ENCODE measurements at places on chromosomes 2 and 18.
A peak's percentile ranks its signal among the peaks of the same experiment; 100 is the strongest.

GRCh38 chr2:146986161-146986560 lies 858.7 kb upstream of the ACVR2A start:
- no peaks in the 10 kb centered on the region for H3K27me3 ChIP-seq
- H3K4me3 ChIP-seq = no peak overlapping the region
- no peaks in the 10 kb centered on the region for H3K4me1 ChIP-seq
- no peak for DNase-seq
- H3K27ac ChIP-seq = no peak overlapping the region

GRCh38 chr2:205288686-205289085 lies 393.6 kb upstream of the NRP2 start:
- peaks cover 7% of the 10 kb centered on the region for H3K36me3 ChIP-seq
- no peak overlapping the region for H3K27ac ChIP-seq
- DNase-seq = no peak
- no peaks in the 10 kb centered on the region for H3K27me3 ChIP-seq

DNA sequence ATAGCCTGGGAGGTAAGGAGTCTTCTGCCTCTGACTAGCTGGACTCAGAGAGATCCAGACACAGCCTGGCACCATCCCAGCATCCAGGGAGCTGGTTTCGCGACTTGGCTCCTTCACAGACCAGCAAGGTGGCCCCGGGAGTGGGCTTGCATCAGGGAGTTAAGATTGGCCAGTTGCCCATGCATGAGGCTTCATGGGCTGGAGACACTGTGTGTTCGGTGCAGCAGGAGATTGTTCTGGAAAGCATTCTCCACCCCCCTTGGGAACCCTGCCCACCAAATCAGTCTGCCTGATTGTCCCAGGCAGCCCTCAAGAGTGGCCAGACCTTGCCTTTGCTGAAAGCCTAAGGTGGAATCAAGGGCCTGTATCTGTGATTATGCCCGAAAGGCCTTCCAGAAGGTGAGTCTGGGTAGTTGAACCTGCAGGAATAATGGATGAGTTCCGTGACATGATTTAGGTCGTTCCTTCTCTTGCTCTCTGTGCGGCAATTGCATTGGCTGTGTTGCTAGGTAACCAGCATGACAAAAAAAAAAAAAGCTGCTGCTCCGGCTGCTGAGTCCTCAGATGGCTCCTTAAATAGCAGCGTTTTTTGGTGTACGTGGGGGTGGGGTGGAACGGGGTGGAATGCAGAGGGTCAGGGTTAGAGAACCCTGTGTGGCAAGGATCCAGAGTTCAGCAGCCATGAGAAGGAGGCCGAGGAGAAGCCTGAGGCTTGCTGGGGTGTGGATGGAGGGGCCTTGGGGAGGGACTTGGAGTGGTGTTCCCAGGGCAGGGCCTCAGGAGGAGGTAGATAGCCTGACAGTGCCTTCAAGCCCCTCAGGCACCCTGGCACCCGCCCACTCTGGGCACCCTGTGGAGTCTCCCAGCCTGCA lies 93.0 kb upstream of the MCFD2 start:
- H3K4me3 ChIP-seq = no peak overlapping the region
- no peaks in the 10 kb centered on the region for H3K4me1 ChIP-seq
- H3K27ac ChIP-seq = no peak overlapping the region
- H3K27me3 ChIP-seq = no peaks in the 10 kb centered on the region
- DNase-seq = no peak

GRCh38 chr2:42648796-42649195 lies 80.4 kb downstream of the MTA3 start:
- no peak for DNase-seq
- peak overlapping the region; percentile 38 for H3K4me3 ChIP-seq
- H3K4me1 ChIP-seq = peaks cover 17% of the 10 kb centered on the region
- peak overlapping the region; percentile 89 for H3K27ac ChIP-seq
- peaks cover 9% of the 10 kb centered on the region for H3K36me3 ChIP-seq
- no peaks in the 10 kb centered on the region for H3K27me3 ChIP-seq

DNA sequence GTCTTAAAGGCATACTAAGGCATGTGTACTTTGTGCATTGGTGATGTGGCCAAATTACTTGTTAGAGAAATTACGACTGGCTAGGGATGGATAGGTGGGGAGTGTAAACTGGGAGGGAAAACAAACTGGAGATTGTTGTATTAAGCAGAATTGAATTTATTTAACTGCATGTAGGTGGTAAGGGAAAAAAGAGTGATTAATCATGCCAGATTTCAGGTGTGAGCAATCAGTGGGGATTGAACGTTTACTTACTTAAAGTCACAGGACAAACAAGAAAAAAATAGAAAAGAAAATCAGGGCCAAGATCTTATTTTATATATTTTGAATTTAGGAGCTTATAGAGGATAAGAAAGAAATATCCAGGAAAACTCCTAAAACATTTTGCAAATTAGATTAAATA lies 88.6 kb downstream of the GULP1 start:
- DNase-seq = no peak
- H3K27ac ChIP-seq = no peak overlapping the region
- no peak overlapping the region for H3K4me3 ChIP-seq
- no peaks in the 10 kb centered on the region for H3K4me1 ChIP-seq

DNA sequence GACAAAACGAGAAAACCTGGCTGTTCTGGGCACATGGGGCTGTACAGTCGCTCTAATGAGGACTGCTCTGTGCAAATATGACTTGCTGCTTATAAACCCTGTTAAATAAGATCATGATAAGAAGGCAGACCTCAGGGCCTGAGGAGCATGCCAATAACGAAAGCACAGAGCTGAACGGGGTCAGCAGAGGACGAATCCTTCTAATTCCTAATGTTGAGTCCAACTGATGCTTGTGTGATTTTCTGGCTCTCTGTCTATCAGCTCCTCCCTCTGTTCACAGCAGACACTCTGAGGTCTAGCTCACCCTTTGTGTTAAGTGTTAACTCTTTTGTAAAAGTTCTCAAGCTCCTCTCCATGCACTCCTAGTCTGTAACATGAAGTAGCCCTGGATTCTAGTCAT lies 167.2 kb upstream of the REV1 start:
- no peak overlapping the region for H3K27ac ChIP-seq
- H3K4me3 ChIP-seq = no peak overlapping the region
- no peaks in the 10 kb centered on the region for H3K27me3 ChIP-seq
- no peaks in the 10 kb centered on the region for H3K4me1 ChIP-seq
- no peaks in the 10 kb centered on the region for H3K36me3 ChIP-seq

DNA sequence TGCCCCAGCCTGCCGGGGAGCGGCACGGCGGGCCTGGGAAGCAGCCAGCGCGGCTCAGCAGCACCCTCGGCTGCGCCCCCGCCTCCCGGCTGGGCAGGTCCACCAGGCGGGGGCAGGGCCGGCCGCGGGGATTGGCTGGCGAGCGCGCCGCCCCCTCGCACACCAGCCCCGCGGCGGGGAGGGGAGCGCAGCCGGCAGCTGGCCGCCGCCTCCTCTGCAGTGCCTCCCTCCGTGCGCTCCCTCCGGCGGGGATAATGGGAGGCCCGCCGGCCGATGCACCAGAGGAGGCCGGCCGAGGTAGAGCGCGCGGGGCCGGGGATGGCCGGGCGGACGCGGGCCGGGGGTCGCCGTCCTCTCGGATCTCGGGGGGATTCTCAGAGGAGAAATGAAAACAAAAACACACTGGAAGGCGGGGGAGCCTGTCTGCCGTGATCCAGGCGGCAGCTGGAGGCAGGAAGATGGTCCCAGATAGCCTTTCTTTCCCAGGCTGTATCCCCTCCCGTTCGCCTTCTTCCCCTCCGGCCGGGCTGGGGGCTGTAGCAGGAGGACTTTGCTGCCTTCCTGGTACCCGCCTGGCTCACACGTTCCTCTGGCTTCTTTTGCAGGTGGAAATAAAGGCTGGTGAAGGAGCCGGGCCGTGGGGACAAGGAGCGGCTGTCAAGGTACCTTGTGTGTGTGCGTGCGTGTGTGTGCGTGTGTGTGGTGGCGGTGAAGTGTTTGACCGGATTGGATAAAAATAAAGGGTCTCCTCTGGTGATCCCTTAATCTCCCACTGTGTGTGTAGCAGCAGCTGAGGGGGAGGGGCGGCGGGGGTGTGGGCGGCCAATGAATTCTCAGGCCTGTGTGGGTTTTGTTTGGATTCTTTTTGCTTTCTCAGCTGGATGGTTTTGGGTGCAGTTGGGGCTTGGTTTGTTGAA lies 18.1 kb downstream of the TET3 start:
- peaks cover 87% of the 10 kb centered on the region for H3K4me1 ChIP-seq
- H3K27ac ChIP-seq = peak overlapping the region; percentile 79
- H3K27me3 ChIP-seq = no peaks in the 10 kb centered on the region
- H3K36me3 ChIP-seq = no peaks in the 10 kb centered on the region
